ENCODE measurements at places on chromosomes 12 and 14.

GRCh38 chr14:104567141-104567956 is 12.2 kb upstream of the C14orf180 start:
- no peak for DNase-seq

GRCh38 chr14:50677527-50678063 is 9.5 kb upstream of the SAV1 start:
- DNase-seq: no peak

- DNase-seq: no peak
These were observed 98.1 kb downstream of the KLRB1 start for GRCh38 chr12:9509464-9510161.

DNA sequence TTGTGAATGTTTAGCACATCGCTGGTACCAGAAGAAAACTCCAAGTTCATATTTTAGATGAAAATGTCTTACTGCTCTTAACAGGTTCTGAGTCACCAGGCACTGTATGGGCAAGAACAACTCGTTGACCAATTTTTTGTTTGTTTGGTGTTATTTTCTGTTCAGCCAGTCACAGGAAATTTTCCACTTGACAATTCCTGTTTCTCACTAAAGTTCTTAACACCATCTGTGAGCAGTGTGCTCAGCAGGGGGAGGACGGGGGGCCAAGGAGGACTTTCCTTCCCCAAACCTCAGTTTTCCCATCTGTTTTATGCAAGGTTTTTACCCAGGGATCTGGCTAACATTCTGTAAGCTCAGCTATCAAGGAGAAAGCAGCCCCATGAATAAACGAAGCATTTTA is 3.0 kb downstream of the NUAK1 start:
- DNase-seq: no peak

DNA sequence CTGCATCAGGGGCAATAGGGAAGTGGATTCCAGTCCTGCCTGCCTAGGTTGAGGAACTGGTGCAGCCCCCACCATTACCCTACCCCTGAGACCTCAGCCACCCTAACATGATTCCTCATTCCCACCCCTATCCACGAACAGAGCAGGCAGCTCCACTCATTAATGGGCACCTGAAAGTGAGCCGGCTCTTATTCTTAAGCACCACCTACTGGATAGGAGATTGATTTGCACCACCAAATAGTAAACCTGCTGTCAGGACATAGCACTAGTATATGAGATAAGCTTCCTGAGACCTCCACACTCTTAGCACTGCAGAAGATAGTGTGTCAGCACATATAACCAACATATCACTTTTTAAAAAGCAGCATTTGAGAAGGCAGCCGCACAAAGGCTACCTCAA is 573.2 kb downstream of the SOX5 start:
- no peak for DNase-seq

DNA sequence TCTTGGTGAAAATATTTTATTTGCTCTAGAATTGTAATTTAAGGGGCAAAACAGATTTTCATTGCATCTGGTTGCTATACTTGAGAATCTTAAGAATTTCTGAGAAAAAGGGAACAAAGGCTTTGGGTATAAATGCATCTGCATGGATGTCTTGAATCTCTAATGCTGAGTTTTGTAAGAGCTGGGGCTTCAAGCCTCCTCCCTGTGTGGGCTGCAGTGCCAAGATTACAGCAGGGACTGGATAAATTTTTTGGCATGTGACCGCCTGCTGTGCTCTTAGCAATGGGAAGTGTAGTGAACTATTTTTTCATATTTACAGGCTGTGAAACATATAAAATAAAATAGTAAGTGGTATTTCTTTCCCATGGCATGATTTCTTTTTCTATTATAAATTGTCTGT is 70.0 kb downstream of the SLC38A6 start:
- no peak for DNase-seq

DNA sequence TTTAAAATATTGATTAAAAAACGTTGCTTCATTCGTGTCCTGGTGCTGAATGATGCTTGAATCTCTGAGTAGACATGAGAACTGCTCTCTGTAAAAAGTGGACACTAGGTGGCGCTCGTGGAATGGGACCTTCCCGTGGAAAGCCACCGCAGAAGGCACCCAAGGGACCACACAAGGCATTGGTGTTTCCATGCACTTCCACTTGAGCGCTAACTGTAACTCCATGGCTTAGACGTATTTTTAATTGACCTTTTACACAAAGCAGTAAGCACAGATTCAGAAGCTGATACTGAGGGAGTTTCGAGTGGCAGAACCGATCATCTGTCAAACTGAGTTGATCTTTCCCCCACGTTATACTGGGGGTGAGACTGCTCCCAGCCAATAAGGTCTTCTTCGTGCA is 135.3 kb downstream of the PRKCH start:
- DNase-seq: peak; percentile 58

GRCh38 chr12:25477217-25477616 is 75.9 kb downstream of the LMNTD1 start:
- no peak for DNase-seq

GRCh38 chr14:51020024-51020710 is 74.7 kb downstream of the TRIM9 start:
- no peak for DNase-seq

DNA sequence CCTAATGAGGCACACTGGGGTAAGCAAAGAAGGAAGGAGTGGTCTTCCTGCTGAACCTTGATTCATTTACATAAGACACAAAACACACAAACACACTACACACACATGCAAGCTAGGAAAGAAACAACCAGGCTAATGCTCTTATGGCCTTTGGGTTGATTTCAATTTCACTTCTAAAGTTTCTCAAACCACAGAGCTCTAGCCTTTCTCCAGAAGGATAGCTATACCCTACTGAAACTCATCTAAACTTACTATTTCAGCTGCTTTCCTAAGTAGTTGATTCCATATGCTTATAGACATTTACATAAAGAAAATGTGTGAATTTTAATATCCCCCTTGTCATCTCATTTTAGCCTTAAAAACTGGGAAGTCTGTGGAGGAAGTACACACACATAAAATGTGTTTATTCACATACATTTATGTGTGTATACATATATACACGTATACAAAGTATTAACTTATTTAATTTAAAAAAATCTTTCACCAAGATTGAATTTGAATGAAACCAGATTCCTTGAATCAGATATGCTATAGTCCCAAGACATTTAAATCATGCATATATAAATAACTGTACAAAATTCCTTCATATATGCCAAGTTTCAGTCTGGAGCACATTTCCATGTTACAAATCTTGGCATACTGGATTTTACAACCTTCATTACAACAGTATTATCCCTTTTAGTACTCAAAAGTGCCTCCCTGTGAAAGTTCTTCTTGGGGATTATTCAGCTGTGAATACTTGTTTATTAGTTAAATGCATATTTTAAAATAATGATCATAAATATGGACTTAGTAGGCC is 231.8 kb upstream of the NPAS3 start:
- DNase-seq: no peak

DNA sequence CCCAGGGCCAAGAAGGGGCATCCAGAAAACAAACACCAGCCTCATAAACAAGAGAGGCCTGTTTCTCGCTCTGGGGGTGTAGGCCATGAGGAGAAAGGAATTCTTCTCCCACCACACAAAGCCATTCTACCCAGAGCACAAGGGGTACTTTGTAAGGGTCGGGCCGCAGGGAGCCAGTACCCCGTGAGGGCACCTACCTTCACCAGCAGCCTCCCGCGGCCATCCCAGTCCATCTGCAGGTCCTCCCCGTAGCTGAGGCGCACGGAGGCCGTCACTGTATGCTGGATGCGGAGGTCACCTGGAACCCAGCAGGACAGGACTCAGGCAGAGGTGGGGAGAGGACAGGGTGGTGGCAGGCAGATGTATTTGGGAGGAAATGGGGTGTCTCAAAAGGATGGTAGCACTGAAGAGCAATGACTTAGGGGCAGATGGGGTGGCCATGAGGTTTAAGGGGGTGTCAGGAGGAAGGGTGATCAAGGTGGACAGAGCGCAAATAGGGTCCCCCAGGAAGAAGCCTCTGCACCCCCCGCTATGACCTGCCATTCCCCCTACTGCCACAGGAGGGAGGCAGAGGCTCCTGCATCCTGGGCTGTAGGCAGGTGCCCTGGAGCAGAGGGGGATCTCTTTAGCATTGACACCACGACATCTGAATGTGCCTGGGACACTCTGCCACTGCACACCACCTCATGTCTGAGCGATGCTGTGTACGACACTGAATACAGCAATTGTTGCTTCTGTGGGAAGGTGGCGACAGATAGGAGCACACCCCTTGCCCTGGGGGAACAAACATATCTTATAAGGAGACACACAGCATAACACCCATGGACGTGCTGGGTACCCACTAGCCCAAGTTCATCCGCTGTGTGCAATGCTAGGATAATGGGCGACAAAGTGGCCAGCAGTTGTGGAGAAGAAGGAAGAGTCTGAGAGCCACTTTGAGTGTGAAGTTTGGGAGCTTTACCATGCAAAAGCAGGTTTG is 61.4 kb downstream of the VWF start:
- peak; percentile 29 for DNase-seq

DNA sequence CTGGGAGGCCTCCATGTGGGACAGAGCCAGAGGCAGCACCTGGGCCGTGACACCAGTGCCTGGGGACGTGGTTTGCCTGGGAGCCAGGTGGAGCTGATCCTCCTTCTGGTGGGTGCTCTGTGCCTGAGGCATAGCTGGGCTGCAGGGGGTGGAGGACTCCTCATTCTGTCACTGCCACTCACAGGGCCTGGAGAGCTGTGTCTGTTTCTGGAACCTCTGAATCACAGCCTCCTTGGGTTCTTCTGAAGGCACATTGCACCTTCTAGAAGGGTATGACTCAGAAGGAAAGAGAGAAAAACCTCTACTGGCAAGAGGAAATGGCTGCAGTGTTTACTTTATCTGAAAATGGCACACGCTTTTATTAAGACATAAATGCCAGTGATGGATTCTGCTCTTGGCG is 659.8 kb downstream of the VRK1 start:
- no peak for DNase-seq

DNA sequence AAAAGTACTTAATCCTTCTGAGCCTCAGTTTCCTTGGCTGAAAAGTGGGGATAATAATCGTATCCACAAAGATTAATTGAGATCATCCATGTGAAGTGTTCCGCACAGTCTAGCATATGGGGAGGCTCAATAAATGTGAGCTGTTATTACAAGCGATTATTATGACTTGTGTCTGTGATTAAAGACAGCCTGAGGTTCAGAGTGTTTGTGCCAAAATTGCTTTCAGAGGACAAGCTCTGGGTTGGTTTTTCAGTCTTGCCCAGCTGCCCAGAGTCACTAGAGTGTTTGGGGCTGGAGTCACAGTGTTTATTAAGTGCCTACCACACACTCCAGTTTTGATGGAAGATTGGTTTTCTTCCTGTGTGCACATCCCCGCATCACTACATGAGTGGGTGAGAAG is 53.5 kb downstream of the NTF3 start:
- no peak for DNase-seq

DNA sequence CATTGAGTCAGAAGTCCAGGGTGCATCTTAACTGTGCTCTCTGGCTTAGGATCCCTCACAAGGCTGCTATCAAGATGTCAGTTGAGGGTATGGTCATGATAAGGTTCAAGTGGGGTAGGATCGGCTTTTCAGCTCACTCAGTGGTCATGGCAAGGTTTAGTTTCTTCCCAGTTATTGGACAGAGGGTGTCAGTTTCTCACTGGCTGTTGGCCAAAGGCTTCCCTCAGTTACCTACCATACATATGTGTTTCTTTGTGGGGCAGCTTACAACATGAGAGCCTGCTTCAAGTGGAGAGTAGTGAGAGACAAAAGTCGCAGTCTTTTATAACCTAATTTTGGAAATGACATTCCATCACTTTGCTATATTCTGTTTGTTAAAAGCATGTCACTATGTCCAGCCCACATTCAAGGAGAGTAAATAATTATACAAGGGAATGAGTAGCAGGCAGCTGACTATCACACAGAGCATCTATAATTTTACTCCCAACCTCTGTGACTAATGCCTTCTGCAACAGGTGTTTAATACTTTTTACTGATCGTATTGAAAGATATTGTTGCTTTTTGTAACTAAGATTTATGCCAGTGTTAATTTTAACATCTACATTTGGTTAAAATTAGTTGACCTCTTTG is 572.8 kb upstream of the FBXO33 start:
- no peak for DNase-seq

GRCh38 chr14:59450716-59451115 is 14.5 kb downstream of the GPR135 start:
- no peak for DNase-seq

DNA sequence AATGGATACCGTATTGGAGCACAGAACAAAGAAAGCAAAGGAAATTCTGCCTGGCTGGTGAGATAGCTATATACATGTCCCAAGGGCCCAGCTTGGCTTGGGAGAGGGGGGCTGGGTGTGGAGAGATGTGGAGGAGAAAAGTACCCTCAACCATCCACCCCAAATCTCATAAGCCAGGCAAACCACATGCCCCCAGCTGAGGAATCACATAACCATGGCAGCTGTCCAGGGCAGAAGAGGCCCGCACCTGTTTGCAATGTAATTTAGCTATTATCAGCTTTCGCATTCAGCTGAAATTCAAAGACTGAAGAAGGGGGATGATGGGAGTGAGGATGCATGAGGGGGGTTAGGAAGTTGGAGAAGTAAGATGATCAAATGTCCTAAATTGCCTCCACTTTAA is 196.1 kb downstream of the TBX5 start:
- DNase-seq: no peak

GRCh38 chr14:59131938-59132795 is 56.3 kb upstream of the DAAM1 start:
- DNase-seq: no peak

GRCh38 chr14:61102549-61103466 is 121.8 kb downstream of the SLC38A6 start:
- no peak for DNase-seq

- no peak for DNase-seq
These were observed 53.3 kb upstream of the LRRK2 start for GRCh38 chr12:40171501-40171900.

DNA sequence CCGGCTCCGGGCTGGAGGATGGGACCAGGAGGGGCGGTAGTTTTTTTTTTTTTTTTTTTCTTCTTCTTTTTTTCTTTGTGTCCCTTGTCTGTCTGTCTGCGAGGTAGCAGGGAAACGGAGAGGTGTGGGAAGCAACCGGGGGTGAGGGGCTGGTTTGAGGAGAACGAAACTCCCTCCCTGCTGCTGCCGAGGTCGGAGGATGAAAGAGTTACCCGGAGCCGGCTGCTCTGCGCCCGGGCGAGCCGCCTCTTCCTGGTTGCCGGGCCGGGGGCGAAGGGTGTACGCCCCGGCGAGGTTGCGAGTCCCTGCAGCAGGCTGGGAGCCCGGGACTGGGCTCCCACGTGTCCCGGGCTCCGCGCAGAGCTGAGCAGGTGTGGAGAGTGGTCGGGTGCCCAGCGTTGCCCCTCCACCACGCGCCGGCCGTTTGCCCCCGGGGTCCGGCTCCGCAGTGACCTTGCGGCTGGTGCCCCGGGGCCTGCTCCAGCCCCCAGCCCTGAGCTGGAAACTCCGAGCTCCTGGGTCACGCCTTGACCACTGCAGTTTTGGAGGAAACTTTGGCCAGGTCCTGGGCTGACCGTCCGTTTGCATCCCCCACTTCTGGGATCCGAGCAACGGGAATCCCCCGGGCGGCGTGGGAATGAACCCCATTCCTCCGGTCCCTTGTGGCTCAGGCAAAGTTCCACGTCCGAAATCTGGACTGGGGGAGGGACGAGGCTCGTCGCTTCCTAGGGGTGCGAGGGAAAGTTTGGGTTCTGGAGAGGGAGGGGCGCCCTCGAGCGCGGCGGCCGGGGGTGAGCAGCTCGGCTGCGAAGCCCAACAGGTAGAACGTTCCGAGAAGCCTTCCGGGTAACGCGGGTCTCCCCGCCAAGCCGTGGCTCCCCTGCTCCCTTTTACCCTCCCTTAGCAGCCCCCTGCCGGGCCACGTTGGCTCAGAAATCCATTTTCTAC is 1.3 kb downstream of the CHST11 start:
- peak; percentile 34 for DNase-seq

All from activated T-helper 1 cell treated with anti-CD3 and anti-CD28 coated beads, Interleukin-2, amount 50 U/mL, for 16 hours (primary cell).